ENCODE measurements at places on chromosomes 12 and 14.

DNA sequence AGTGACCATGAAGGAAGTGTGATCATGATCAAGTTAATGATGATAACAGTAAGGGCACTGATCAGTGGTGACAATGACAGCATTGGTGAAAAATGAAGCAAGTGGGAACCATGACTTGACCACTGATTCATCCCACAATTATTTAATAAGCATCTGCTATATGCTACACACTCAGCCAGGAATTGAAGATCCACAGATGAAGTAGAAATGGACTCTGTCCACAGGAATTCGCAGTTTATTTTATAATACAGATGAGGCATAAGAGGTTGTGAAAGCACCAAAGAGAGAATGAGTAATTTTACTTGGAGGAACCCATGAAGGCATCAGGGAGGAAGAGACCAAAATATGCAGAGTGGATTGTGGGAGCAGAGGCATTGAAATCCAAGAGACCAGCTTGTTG, 33.8 kb upstream of the SMUG1 start:
- peak; percentile 68 for DNase-seq

DNA sequence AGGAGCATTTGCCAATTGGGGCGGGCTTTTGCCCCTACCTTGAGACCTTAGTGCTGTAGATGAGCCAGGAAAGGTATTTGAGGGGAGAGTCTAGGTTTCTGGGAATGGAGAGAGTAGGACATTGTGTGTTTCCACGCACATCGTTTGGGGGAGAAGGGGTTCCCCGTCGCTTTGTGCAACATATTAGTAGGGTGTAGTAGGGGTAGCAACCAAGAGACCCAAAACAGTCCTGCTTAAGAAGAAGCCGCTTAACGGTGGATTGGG, 694 bp upstream of the PTGES3 start:
- no peak for DNase-seq

- DNase-seq: no peak
These were observed 87.0 kb downstream of the SLC25A47 start for GRCh38 chr14:100410056-100410565.

DNA sequence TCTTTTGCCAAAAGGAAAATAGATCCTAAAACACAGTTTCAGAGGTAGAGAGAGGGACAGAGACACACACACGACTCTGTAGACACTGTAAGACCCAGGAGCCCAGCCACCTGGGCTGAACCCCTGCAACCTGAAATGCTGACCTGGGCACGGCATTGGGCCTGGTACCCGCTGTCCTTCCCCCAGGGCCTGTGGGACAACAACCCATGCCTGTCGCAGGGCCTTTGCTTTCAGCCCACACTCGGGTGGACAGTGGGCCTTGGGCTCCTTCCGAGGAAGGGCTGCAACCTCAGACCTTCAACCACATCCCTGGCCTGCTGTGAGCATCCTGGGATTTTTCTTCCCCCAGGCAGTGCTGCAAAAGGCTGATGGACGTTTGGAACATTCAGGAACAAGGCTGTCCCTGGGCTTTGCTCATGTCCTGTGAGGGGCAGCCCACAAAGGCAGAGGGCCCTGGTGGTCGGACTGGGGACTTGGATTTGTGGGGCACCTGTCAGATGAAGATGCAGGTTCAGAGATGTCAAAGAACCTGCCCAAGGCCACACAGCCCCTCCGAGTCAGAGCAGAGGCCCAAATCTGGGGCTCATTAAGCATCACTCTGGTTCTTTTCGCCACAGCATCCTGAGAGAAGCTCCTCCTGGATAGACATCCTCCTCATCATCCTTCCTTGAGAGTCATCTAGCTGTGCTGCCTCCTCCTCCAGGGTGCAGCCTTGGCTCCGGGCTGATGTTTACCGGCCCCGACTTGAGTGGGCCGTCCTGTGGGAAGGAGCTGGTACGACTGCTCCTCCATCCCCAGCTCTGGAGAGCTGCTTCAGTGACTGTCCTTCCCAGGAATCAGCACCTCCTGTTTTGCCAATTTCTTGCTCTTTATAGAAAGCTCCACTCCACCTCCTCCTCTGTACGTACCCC, 32.7 kb downstream of the CCDC92 start:
- DNase-seq: no peak

GRCh38 chr12:93373961-93374656, 3.6 kb upstream of the NUDT4 start:
- no peak for DNase-seq

- DNase-seq: peak; percentile 56
These were observed 164.4 kb downstream of the FBXL14 start for GRCh38 chr12:1429980-1430379.

- DNase-seq: peak; percentile 73
These were observed 65.9 kb downstream of the DDX51 start for GRCh38 chr12:132078190-132078589.

GRCh38 chr14:66638689-66639088, 130.7 kb downstream of the GPHN start:
- peak; percentile 61 for DNase-seq

GRCh38 chr12:40551466-40551865, 140.8 kb upstream of the CNTN1 start:
- DNase-seq: no peak

DNA sequence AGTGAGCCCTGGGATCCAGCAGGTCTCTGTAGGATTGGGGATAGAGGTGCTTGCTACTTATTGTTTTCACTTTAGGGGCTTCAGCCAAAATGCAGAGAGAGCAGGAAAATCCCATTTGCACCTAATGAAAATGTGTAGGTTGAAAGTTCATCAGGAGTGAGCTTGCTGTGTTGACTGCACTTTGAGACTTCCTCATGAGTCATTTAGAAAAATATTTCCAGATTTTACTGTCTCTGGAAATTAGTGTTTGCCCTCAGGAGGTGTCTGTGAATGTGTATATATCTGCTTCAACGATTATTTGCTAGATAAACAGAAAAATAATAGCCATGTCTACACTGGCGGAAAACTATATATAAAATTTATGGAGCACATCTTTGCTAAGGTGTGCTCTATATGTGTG, 159.3 kb downstream of the CAND1 start:
- peak; percentile 76 for DNase-seq

DNA sequence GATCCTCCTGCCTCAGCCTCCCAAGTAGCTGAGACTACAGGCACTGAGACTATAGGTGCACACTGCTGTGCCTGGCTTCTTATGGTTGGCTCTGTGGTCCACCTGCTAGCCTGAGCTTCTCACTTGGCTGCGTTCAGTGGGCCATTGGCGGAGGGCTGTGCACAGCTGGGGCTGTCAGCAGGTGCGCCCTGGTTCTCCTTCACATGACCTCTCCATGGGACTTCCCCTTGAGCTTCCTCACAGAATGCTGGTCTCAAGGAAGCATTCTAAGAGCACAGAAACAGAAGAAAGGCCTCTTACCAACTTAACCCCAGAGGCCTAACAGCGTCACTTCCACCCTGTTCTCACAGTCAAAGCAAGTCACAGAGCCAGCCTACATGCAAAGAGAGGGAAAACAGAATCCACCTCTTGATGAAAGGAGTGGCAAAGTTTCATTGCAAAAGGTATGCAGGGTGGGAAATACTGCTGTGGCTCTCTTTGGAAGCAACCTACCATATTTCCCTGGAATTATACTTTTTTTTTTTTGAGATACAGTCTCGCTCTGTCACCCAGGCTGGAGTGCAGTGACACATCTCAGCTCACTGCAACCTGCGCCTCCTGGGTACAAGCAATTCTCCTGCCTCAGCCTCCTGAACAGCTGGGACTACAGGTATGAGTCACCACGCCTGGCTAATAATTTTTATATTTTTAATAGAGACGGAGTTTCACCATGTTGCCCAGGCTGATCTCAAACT, 9.3 kb downstream of the RILPL2 start:
- DNase-seq: no peak

- peak; percentile 54 for DNase-seq
These were observed 84.6 kb upstream of the GRIN2B start for GRCh38 chr12:14066021-14066420.

DNA sequence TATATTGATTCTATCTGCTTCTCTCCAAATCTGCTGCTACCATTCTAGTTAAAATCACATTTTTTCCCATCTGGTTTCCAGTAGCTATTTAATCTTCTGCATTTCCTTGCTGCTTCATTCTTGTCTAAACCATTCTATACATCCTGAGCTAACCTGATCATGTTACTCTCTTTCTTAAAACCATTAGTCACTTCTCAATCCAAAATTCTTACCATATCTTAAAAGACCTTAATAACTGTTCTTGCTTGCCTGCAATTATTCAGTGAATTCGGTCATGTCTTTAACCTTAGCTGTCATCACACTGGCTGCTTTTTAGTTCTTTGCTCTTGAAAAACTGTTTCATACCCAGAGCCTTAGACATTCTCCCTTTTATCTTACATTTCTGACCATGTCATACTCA, 56.4 kb upstream of the PZP start:
- no peak for DNase-seq

- DNase-seq: no peak
These were observed 23.8 kb downstream of the SPTB start for GRCh38 chr14:64855721-64856528.

DNA sequence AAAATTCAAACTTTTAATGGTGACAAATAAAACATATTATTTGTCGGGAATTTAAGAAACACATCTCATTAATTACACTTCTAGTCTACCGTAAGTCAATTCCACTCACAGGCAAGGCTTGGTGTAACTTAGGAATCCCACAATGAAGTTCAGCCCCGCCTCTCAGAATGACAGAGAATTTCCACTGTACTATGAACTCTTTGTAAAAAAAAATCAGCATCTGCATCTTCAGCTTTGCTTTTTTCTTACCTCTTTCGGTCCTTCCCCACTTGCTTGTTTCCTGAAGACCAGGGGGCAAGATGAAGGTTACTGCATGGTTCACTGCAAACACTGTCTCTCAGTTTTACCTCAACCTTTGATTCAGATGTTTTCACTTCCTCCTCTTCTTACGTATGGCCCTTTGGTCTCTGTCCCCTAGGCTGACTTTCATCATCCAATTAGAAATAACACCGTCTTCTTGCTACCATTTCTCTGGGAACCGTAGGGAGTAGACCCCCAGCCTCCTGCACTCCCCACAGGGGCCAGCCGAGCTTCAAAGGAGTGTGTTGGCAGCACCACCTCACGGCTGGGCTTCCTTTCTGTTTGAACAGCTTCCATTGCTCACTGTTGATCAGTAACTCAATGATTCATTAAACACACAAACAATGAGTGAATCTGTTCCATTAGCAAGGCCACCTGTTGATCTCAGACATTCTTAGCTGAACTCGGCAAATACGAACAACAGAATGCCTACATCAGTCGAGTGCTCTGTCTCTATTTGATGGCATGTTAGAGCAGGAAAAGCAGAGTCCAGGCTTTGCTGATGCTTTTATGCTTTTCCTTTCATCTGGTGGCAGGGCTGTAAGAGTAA, 343.0 kb downstream of the BMP4 start:
- DNase-seq: peak; percentile 92

GRCh38 chr14:93749076-93749420, 39.2 kb downstream of the PRIMA1 start:
- DNase-seq: no peak

GRCh38 chr14:103185051-103186029, 62.1 kb downstream of the TNFAIP2 start:
- DNase-seq: peak; percentile 80

- DNase-seq: no peak
These were observed 324.8 kb upstream of the FAR2 start for GRCh38 chr12:28824193-28824846.

GRCh38 chr12:91496337-91496736, 313.7 kb upstream of the DCN start:
- DNase-seq: peak; percentile 80

- peak; percentile 32 for DNase-seq
These were observed 11.8 kb upstream of the SYNE2 start for GRCh38 chr14:63840981-63841380.

DNA sequence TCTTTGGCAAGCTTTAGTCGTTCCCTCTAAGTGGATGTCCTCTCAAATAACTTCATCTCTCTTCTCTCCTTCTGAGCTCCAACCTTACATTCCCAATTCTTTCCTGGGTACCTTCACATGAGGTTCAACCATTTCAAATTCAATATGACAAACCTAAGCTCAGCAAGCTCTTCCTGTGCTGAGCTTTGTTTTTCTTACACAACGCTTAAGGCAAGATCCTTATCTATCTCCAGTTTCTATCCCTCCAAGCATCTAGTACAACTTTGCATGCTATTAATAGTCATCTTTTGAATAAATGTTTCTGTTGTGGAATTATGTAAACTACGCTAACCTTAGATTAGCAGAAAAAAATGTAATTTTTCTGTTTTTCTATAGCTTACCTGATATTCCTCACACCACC, 63.7 kb upstream of the IFNG-AS1 start:
- no peak for DNase-seq

GRCh38 chr14:103738166-103738565, 22.6 kb downstream of the ZFYVE21 start:
- DNase-seq: no peak

GRCh38 chr14:59155886-59156285, 32.6 kb upstream of the DAAM1 start:
- DNase-seq: no peak

DNA sequence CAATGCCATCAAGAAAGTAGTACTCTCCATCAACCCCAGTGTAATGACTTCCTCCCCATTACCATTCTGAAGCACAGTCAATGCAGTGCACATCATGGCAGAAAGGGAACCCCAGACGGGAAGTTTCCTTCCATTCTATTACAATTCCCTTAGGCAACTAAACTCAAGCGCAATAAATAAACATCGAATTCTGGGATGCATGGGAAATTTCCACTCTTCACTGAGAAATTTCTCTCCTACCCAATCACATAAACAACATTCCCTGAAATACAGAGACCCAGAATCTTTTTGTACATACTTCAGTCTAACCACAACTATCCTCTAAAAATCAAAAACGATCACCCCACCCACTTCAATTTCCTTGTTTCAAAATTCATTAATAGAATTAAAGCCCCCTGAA, 20.0 kb downstream of the SARNP start:
- no peak for DNase-seq

GRCh38 chr12:106645074-106645421, 62.2 kb downstream of the RFX4 start:
- DNase-seq: peak; percentile 62

GRCh38 chr12:11067514-11067913, 5.4 kb upstream of the TAS2R46 start:
- no peak for DNase-seq

- DNase-seq: peak; percentile 40
These were observed 25.0 kb upstream of the SYCP3 start for GRCh38 chr12:101764051-101764792.

GRCh38 chr14:87869619-87870583, 123.1 kb downstream of the GALC start:
- DNase-seq: peak; percentile 60

DNA sequence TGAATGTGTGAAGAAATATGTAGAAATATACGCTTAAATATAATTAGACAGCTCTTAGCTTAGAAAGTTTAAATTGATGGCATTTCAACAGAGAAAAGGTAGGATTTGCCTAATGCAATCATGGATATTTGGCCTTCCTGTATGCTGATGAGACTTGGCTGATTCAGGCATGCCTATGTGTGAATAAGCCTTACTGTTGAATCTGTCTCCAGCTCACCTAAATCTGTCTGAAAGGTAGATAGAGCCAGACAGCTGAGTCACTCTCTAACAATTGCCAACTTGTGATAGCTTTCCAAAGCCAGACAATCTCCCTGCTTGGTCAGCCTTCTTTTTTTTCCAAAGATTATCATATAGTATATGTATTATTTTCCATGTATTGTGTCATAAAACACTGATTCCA, 92.8 kb upstream of the FLRT2 start:
- DNase-seq: peak; percentile 77

GRCh38 chr14:32201816-32202490, at the start of gene RNU6-7:
TSS of gene RNU6-7 (plus strand) at chr14:32202045.
- no peak for DNase-seq

Data from PC-3 (cell line).